Aorta (tissue), 5 donors: ENCODE measurements at places on chromosomes 7 and 10. TPM values are rescaled to one million over a fixed set of nuclear protein-coding genes. Genes with fewer than 3 reads are reported as not detected.

DNA sequence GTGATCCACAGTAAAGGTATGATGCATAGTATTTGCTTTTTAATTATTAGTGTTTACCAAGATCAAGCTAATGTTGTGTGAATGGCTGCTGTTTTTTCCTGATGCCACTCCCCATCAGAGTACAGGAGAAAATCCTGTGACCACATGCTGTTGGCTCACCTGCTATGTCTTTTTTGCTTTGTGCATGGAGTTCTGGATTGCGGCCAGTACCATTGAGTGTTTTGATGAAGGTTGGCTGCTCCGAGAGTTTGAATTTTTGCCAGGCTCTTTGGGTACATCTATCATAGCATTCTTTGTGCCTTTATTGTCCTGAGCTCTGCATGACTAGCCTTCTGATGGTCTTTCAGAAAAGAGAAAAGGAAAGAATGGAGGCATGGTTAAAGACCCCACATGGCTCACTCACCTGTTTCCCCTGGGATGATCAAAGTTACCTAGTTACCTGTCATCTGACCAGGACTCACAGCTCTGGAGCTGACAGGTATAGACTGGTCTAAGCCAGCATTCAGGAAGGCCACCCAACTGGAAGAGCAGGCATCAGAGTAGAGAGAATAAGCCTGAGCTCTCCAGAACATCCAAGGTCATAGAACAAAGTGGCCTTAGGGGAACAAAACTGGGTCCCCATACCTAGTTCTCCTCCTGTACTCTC is 11.8 kb upstream of the SGPL1 start:
- no peak for DNase-seq

GRCh38 chr10:49329146-49329505 is 30.2 kb downstream of the C10orf71 start:
- DNase-seq, result no peak

DNA sequence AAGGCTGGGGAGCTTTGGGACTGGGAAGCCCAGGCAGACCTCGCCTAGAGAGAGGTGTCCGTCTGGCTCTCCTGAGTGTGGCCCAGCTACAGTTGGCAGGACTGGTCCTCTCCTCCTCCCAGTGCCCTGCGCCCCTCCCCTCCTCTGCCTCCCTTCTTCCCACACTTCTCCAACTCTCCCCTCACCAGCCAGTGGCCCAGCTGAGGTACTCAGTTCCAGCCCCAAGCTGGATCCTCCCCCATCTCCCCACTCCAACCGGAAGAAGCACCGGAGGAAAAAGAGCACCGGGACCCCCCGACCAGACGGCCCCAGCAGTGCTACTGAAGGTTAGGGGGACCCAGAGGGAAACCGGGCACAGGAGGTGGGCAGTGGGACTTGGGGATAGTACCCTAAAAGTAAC is 27.7 kb downstream of the GBX1 start:
- no peak for DNase-seq

MPP7 gene
- polyA plus RNA-seq, result 16.9 TPM

- no peak for DNase-seq
Observed at GRCh38 chr10:100858747-100859483, 53.8 kb upstream of the SLF2 start.

ZFYVE27 gene
- polyA plus RNA-seq, result 6.1 TPM

GRCh38 chr7:45259966-45260646 is 102.5 kb downstream of the RAMP3 start:
- DNase-seq, result peak; percentile 89
